ENCODE measurements at places on chromosomes 5 and 9.

GRCh38 chr9:70385426-70385825 is 29.0 kb downstream of the KLF9 start:
- no peak for DNase-seq

DNA sequence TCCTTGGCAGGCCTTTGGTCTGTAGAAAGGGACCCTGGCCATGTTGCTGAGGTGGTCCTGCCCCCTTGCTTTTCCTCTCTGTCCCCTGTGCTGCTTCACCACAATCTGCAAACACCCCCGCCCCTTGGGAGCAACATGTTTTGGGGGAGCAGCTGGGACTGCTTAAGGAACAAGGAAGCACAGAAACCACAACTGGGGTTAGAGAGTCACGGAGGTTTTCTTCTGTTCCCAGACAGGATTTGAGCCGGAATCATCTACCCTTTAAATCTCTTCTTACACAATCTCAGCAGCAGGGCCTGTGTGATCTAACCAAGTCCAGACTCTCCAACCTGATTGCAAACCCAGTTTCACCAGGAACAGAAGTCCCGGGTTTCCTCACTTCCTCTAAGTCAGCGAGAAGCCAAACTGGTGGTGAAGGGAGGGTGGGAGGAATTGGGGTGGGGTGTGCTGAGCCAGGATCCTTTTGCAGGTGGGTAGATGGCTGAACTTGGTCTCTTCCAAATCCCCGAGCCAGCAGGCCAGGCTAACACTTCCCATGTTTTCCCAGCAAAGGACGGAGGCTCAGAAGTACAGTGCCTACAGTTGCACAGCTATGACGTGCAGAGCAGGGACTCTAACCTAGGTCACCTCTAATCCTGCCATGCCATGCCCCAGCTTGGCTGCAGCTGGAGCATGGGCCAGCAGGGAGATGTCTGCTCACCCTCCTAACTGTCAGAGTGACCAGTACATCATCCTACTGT is 25.0 kb downstream of the SH3PXD2B start:
- DNase-seq: peak; percentile 95

GRCh38 chr5:95406426-95407090 is 15.4 kb downstream of the FAM81B start:
- no peak for DNase-seq

DNA sequence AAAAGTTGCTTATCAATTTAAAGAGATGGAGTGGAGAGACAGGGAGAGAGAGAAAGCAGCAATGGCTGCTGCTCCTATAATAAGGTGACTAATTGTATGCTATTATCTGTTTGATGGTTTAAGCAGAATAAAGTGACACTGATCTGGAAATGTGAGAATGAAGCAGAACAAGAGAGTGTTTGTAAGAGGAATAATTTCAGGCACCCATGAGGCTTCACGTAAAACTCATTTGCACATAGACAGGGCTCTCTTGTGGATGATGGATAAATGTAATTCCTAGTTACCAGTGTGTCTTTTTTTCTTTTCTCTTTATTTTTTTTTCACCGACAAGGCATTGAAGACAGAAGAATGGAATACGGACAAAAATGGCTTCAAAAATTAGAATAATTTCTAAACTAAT is 228.8 kb upstream of the TYRP1 start:
- DNase-seq: no peak

- no peak for DNase-seq
Measured at GRCh38 chr9:87567571-87567970, 69.9 kb downstream of the DAPK1 start.

DNA sequence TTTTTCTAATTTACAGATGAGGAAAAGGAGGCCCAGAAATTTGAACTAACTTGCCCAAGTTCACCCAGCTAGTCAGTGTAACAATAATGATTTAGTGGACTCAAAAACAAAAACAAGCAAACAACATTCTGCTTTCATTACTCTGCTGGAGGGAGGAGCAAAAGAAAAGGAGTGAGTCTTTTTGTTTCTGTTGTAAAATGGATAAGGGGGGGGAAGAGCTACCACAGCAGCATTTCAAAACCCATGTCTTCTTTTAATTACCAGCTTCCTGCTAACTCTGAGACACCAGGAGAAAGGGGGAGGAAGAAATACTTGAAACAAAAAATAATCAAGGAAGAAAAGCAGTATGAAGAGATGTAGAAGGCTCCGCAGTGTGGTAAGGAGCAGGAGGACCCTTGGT is 39.2 kb upstream of the EQTN start:
- no peak for DNase-seq

GRCh38 chr5:119651486-119651885 is 22.1 kb downstream of the FAM170A start:
- no peak for DNase-seq

DNA sequence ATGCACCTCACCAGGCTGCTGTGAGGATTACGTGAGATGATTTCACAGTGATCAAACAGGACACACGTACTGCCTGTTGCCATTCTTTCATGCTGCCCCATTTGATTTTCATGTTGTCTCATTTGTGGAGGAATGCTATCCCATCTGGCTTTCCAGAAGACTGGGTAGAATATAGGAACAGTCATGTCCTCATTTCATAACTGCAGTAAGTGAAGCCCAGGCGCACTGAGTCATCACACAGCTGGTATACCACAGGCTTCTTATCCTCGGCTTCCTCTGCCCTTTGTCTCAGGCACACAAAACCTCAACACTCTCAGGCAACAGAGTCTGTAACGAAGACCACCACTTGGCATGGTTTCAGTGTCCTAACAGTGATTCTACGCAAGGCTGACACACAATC is 62.3 kb downstream of the LHFPL2 start:
- DNase-seq: peak; percentile 96

GRCh38 chr5:119402081-119402480 is 46.3 kb downstream of the TNFAIP8 start:
- DNase-seq: no peak

DNA sequence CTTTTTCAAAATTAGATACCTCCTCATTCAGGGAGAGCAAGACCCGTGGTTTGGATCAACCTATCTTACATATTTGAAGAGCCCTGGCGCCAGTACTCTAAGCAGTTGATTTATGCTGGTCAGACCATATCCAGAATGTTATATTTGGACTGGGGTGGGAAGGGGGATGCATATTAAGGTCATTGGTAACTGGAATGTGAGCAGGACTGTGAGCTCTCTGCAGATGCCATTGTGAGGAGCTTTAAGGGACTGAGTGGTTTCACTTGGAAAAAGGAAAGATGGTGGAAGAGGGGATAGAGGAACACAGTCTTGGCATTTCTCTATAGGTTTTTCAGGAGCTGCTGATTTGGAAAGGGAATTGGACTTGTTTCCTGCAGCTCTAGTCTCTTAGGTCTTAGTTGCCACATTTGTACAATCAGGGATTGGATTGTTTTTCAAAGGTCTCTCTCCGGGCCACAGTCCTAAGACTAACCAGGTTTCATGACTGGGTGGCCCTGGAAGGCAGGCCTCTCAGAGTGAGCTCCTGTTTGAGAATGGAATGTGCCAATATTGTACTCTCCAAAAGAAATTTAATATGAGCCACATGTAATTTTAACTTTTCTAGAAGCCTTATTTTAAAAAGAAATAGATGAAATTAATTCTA is 25.8 kb upstream of the F2R start:
- no peak for DNase-seq

- no peak for DNase-seq
Measured at GRCh38 chr5:28313953-28314352, 1275.6 kb upstream of the CDH9 start.

GRCh38 chr9:111897601-111898137 is 1.1 kb downstream of the UGCG start:
- DNase-seq: peak; percentile 38

DNA sequence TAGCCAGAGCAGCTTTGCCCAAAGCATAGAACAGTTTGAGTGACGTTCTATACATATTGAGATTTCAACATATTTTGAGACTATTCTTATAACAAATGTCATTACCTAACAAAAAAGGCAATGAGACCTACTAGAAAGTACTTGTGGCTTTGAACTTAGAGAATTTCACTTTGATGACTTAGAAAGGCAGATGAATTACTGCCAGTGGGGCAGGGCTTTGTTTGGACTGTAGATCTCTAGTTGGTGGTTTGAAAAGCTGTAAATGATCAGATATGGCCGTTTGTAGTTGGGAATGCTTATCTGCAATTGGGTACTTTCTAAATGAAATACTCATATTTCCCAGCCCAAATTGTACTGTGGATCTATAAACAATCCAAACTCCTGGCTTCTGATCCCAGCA is 28.1 kb downstream of the SOX30 start:
- DNase-seq: no peak

- DNase-seq: no peak
Measured at GRCh38 chr9:91132576-91133073, 229.1 kb downstream of the AUH start.

DNA sequence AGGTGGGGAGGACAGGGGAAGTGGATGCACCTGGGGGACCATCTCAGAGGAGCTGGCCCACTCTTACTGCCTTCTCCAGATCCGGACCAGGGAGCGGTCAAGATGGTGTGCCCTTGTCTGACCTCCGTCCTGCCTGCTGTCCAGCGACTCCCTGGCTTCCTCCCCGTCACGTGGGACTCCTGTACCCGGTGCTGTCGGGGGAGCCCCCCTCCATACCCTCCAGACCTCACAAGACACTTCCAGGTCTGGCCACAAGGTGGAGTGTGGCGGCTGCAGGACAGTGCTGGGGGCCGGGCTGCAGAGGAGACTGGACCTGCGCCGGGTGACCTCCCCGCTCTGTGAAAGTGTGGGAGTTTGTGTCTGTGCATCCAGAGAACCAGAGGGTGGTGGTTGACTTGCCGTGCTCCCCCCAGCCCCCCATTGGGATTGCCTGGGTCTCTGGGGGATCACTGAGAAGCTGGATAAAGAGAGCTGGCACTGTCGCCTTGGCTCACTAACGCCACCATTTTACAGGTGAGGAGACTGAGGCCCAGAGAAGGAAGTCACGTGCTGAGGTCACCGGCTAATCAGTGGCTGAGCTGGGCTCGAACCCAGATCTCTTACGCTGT is 1.9 kb upstream of the CRB2 start:
- peak; percentile 76 for DNase-seq

DNA sequence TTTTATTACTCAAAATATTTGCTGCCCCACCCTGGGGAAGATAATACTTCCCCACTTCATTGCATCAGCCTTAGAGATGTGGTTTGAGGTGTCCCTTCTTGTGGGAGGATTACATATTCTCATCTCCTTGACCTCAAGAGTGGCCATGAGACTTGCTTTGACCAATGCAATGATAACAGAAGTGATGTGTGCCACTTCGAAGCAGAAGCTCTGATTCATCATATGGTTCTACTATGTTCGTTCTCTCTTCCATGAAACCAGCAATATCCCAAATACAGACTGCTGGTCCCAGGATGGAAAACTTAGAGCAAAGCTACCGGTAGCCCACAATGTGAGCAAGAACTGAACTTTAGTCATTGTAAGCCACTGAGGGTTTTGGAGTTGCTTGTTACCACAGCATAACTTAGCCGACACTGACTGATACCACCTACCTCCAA is 92.0 kb downstream of the THBS4 start:
- DNase-seq: no peak

- DNase-seq: no peak
Measured at GRCh38 chr5:88929385-88929784, 46.4 kb upstream of the MEF2C start.

- DNase-seq: peak; percentile 2
Measured at GRCh38 chr9:19533373-19533772, 124.6 kb downstream of the ACER2 start.

DNA sequence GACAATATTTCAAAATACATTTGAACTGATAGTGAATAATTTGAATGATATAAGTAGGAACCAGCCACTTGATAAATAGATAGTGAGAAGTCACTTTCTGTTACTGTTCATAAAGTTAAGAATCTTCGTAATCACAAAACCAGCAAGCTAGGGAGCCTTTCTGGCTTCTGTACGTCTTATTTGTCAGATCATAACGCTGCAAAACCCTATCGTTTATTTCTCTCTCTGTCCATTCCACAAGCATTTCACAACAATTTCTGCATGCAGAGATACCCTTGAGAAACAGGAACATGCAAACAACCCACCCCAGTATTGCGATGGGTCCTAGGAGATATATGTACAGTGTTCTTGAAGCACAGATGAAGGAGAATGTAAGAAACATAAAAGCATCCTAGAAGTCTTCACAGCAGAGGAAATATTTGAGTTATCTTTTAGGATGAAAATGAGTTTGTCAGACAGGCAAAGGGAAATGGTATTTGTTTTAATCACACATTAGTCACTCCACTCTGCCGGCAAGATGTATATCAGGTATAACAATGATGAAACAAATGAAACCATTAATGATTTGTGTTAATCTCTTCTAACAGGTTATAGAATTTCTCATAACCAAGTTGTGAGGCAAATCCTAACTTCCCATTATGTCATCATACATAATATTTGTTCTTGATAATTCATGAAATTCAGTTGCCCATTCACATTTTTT is 668.7 kb upstream of the FTMT start:
- DNase-seq: no peak

GRCh38 chr9:97480174-97480573 is 21.3 kb upstream of the TMOD1 start:
- DNase-seq: no peak

- DNase-seq: no peak
Measured at GRCh38 chr9:79883073-79883645, 311.4 kb downstream of the TLE4 start.

GRCh38 chr9:89542401-89543021 is 44.6 kb upstream of the SEMA4D start:
- DNase-seq: no peak

- DNase-seq: no peak
Measured at GRCh38 chr5:114729986-114730385, 368.1 kb downstream of the KCNN2 start.

- DNase-seq: no peak
Measured at GRCh38 chr9:9054354-9054992, 1254.9 kb upstream of the DMAC1 start.

- no peak for DNase-seq
Measured at GRCh38 chr9:134885679-134886412, 5.2 kb downstream of the FCN2 start.

GRCh38 chr9:14157191-14157590 is 156.8 kb downstream of the NFIB start:
- DNase-seq: no peak

- DNase-seq: peak; percentile 90
Measured at GRCh38 chr9:116661037-116661954, 25.8 kb upstream of the TRIM32 start.
